ENCODE measurements at places on chromosomes 12 and 14. TPM values are rescaled to one million over a fixed set of nuclear protein-coding genes. Genes with fewer than 3 reads are reported as not detected.

Gene GPR68
- total RNA-seq, result 0.35 TPM

Gene AKAP5
- 0.27 TPM for total RNA-seq

Gene RBP5
- 0.49 TPM for total RNA-seq

Gene ARMH4
- total RNA-seq, result 11.3 TPM

Gene PAX9
- total RNA-seq, result 0.13 TPM

Gene NXPH4
- total RNA-seq, result 1.2 TPM

Gene CEBPE
- total RNA-seq, result 0.13 TPM

Gene PMEL
- total RNA-seq, result 0.62 TPM

Gene SFSWAP
- total RNA-seq, result 24.6 TPM

Gene OTOGL
- total RNA-seq, result 0.40 TPM

Gene CFAP54
- total RNA-seq, result 0.35 TPM

Gene KCTD10
- total RNA-seq, result 10.0 TPM

Gene DPF3
- total RNA-seq, result 1.3 TPM

Gene PLCZ1
- not detected for total RNA-seq

Gene TMX1
- 20.4 TPM for total RNA-seq

Gene HCAR1
- total RNA-seq, result 0.09 TPM

Gene FAM181A
- not detected for total RNA-seq

Gene SYCP3
- 0.13 TPM for total RNA-seq

Gene PTPRR
- 2.0 TPM for total RNA-seq

Gene TRHDE
- total RNA-seq, result 2.3 TPM

Gene ASCL1
- 0.04 TPM for total RNA-seq

Gene TAS2R46
- total RNA-seq, result 1.6 TPM

Gene SIRT4
- 6.3 TPM for total RNA-seq

Gene TESPA1
- 0.44 TPM for total RNA-seq

Gene PLA2G1B
- 0.75 TPM for total RNA-seq

Gene KRT1
- total RNA-seq, result 0.35 TPM

Gene PRIMA1
- 0.75 TPM for total RNA-seq

Gene IL26
- total RNA-seq, result not detected

Gene NPAS3
- total RNA-seq, result 5.7 TPM

Gene PLEKHD1
- total RNA-seq, result 0.53 TPM

Gene GZMH
- total RNA-seq, result 0.40 TPM

Gene SERPINA3
- 0.09 TPM for total RNA-seq

Gene KCNH5
- 0.04 TPM for total RNA-seq

Gene DPPA3
- not detected for total RNA-seq

Gene GDF3
- not detected for total RNA-seq

Gene PTPN21
- 23.9 TPM for total RNA-seq

Gene KRT78
- total RNA-seq, result not detected

Gene TBC1D30
- total RNA-seq, result 0.98 TPM

Gene TAS2R10
- total RNA-seq, result 0.71 TPM

Gene LRIG3
- total RNA-seq, result 64.3 TPM

Gene SIX6
- total RNA-seq, result not detected

Gene KLRF1
- 0.18 TPM for total RNA-seq

Gene RD3L
- not detected for total RNA-seq

Gene TSPAN11
- 9.1 TPM for total RNA-seq

Gene IFNG-AS1
- 0.31 TPM for total RNA-seq

Gene DNAJC22
- total RNA-seq, result 0.04 TPM

Gene MGAT4C
- 1.1 TPM for total RNA-seq

Gene ZC2HC1C
- total RNA-seq, result 0.53 TPM

Gene ATG101
- total RNA-seq, result 32.1 TPM

Gene C12orf54
- total RNA-seq, result 0.31 TPM

Gene RBM25
- total RNA-seq, result 36.5 TPM

Gene MTERF2
- 25.2 TPM for total RNA-seq

Gene LHX5
- not detected for total RNA-seq

Gene SERPINA10
- total RNA-seq, result not detected

Gene SDS
- not detected for total RNA-seq

Gene APOLD1
- 8.8 TPM for total RNA-seq

Gene SERPINA12
- total RNA-seq, result not detected

Gene HOXC9
- 12.6 TPM for total RNA-seq

All from muscle of leg (tissue), 16 donors.